CD4-positive, alpha-beta T cell treated with Interleukin-17A for 4 hours (primary cell): ENCODE measurements at places on chromosomes 3 and 15.

- DNase-seq, result no peak
Measured at GRCh38 chr3:109922856-109923255, 585.5 kb upstream of the DPPA4 start.

DNA sequence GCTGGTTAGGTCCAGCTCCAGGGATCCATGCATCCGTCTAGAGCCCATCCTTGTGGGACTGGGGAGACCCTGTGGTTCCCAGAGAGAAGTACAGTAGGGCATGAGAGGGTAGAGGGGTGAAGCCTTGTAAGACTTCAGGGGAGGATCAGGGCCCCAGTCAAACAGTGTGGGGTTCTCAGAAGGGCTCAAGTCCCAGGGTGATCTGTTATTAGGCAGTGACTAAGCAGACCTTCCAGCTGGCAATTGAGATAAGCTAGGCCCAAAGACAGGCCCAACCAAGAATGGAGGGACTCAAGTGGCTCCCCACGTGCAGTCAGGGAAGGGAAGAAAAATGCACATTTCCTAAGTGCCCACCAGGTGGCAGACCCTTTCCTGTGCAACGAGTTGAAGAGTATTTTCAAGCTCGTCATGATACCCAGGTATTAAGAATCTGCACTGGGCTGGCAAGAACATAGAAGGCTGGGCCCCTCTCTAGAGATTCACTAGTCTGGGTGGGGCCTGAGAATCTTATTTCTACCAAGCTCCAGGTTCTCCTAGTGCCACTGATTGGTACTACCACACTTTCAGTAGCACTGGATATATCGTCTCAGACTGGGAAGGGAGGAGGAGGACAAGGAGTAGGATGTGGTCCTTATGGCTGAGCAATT, 240.8 kb downstream of the NR1D2 start:
- DNase-seq, result peak; percentile 13

GRCh38 chr3:50520849-50521248, 17.4 kb upstream of the CACNA2D2 start:
- no peak for DNase-seq

DNA sequence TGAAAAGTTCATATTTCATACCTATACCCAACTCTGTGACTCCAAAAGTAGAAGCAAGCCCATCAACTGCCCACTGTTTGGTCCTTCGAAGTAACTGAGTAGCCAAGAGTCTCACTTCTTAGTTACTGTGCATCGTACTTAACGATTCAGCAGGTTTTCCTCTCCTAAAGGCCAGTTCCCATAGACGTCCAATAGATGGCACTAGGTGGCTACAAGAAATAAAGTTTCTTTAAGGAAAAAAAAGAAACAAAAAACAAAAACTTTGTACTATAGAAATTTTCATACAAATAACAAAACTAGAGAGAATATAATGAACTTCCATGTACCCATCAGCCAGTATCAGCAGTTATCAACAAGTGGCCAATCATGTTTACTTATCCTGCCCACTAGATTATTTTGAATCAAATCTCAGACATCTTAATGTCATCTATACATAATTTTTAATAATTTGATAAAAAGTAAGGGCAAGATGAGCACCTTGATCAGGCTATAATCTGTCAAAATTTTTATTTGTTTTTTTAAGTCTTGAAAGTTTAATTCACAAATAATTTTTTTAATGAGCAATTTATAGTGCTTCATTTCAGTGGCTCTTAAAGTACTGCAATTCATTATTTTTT, 63.8 kb upstream of the ACP3 start:
- DNase-seq, result no peak

- peak; percentile 14 for DNase-seq
Measured at GRCh38 chr3:114179575-114179974, 723 bp upstream of the DRD3 start.

- no peak for DNase-seq
Measured at GRCh38 chr3:9820946-9821345, 10.9 kb downstream of the TTLL3 start.

DNA sequence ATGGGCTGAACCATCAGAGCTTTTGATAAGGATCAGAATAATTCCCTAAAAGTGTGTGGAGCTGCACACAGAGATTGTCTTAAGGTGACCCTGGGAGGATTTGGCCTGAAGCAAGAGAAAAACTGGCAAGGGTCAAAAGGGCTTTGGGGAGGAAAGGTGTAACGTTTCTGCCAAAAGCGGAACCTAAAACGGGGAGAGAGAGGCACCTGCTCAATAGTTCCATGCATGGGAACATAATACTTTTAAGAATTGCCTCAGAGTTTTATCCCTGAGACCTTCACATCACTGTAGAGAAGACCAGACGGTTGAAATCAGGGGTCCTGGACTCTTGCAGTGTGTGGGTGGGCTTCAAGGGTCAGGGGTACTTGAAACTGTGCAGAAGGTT, 5.9 kb downstream of the ZNF710 start:
- DNase-seq, result no peak

GRCh38 chr3:128804811-128805155, 74.6 kb upstream of the ACAD9 start:
- no peak for DNase-seq

DNA sequence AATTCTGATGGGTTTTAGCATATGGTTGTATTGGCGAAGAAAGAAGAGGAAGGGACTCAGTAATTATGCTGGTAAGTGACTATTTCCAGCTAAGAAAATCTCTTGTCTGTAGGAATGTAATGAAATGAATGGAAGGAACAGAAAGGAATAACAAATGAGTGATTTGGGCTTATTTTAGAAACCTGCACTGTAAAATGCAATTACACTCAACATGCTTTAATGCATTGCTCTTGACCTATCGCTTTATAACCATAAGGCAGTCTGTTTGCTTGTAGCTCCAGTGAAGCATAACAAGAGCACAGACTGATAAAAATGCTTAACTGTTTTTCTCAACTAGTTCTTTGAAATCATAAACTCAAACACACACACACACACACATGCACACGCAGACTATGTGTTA, 549.0 kb downstream of the ROBO2 start:
- DNase-seq, result no peak

DNA sequence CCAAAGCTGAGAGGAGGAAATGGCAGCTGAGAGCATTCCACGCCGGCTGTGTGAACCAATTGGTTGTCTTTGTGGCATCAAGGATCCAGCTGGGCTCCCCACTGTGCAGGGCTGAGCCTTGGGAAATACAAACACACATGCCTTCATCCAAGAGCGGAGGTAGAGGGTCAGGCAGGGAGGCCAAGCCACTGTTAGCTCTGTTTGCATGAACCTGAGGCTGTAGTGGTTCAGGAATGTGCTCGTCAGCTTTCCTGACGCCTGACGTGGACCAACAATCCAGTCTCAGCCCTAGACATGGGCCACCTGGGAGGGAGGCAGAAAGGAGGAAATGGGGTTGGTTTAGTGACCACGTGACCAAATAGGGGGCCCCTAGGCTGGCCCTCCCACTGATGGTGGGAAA, 276.9 kb downstream of the TLE3 start:
- no peak for DNase-seq

- no peak for DNase-seq
Measured at GRCh38 chr3:834679-835078, 258.1 kb upstream of the CNTN6 start.

GRCh38 chr3:50661321-50661837, 13.3 kb upstream of the DOCK3 start:
- DNase-seq, result no peak

DNA sequence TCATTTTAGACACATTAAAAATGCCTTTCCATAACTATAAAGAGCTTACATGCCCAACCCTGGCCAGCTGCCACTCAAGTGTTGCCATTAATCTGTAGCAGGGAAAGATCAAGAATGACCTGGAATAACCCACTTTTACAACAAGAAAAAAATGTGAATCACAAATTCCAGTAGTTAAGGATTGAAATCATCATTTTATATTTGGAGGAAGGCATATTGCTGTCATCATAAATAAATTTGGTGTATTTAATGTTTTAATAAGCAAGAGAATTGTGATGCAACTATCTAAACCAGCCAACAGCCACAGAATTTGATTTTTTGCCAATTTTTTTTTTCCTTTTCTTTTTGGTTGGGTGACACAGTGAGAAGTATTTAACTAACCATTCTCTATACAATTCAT, 240.0 kb upstream of the SEMA6D start:
- DNase-seq, result no peak

DNA sequence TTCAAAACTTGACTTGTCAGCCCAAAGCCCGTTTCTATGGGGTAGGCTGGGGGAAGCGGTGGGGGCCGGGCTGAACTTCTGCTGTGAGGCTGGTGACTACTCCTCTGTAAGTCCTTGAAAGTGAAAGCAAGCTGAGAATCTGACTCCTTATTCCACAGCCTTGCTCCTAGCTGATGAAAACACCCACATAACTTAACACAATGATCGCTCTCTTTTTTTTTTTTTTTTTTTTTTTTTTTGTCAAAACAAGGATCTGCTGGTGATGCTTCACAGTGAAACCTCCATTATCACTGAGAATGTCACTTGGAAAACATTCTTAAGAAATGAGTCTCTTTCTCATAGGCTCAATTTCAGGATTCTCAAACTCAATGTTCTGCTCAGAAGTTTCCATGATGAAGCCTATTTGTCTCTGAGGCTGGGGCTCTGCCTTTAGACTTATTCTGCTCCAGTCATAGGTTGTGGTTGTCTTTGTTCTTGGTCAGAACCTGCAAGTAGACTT, 31.4 kb upstream of the TKT start:
- DNase-seq, result no peak

- DNase-seq, result no peak
Measured at GRCh38 chr3:78721771-78722543, 1045.8 kb downstream of the ROBO1 start.

GRCh38 chr3:195551381-195551978, 8.4 kb upstream of the PPP1R2 start:
- DNase-seq, result no peak

DNA sequence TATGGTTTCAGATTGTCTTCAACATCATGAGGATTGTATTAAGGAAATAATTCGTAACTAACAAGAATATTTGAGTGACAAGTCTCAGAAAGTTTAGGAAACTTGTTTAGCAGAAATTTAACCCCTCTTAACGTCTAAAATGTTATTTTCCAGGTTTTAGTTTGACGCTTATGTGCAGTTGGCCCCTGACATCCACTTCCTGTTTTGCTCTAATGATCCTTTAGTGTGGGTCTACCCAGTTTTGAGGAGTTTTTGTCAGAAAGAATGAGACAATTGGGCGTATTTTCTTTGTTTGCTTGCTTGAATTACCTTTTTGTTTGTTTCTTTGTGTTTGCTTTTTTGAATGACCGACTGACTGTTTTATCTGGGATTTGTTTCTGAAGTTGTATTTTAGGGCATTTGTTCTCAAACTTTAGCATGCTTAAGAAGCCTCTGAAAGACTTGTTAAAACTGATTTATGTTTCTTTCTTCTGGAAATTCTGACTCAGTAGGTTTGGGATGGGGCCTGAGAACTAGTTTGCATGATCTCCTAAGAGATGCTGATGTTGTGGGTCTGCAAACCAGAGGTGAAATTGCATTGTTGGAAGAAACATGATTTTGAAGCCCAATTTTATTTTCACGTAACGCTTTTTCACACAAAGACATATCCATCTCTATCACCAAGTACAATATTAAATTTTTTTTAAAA, 20.6 kb downstream of the RBMS3 start:
- no peak for DNase-seq

DNA sequence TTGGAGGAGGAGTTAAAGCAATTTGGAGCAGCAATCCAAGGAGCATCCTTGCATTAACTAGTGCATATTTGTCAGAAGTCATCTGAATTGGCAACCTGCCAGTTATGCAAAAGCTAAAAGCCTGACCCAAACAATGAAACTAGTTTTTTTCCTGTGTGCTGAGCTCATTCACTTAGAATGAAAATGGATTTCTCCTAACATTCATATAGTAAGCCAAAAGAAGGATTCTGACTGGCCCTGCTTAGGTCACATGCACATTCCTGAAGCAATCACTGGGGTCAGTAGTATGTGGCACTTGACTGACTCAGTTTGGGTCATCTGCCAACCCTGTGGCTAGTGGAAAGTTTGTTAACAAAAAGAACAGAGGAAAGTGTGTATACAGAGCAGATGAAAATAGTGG, 30.5 kb downstream of the OXSM start:
- no peak for DNase-seq

DNA sequence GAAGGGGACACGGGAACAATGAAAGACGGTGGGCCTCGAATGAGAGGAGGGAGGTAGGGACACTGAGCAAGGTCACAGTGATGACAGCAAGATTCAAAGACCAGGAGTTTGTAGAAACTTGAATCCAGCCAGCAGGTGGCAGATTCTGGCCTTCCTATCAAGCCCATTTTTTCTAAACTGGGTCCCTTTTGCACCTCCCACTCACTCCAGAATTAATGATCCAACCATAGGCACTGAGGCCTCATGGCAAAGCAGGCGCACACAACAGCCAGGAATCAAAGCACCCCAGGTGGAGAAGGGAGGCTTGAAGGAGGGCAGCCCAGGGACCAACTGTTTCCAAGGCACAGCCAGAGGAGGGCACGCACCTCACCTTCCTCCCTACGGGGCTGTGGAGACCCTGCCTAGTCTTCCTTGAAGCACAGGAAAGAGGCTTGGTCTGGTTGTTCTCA, 90.2 kb downstream of the ANP32A start:
- peak; percentile 49 for DNase-seq

DNA sequence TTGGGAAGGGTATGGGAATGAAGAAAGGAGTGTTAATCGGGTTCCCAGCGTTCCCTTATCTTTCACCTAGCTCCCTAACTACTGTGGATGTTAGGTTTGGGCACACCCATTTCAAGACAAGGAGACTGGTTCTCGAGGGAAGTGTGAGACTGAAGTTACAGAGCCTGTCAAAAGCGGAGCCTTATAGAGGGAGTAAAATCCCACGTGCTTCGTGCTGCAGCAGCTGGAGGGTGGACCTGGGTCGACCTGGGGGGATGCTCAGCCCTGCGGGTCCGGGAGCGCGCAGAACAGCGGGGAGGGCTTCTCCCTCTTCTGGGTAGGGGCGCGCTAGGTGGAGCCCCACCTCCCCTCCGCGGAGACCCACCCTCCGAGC, 314 bp upstream of the TMED3 start:
- no peak for DNase-seq
